ENCODE measurements at places on chromosomes 6 and 20.

- DNase-seq, result no peak
These were observed 13.8 kb upstream of the PCK1 start for GRCh38 chr20:57546956-57547649.

GRCh38 chr6:120116343-120116742, 766.8 kb upstream of the MAN1A1 start:
- DNase-seq, result no peak

GRCh38 chr6:90109141-90109540, 187.5 kb downstream of the BACH2 start:
- no peak for DNase-seq

- no peak for DNase-seq
These were observed 8.8 kb downstream of the SLC13A3 start for GRCh38 chr20:46642265-46642968.

GRCh38 chr20:52616629-52617028, 355.5 kb upstream of the TSHZ2 start:
- no peak for DNase-seq

GRCh38 chr20:14234666-14235295, 102.6 kb downstream of the FLRT3 start:
- DNase-seq, result peak; percentile 65

DNA sequence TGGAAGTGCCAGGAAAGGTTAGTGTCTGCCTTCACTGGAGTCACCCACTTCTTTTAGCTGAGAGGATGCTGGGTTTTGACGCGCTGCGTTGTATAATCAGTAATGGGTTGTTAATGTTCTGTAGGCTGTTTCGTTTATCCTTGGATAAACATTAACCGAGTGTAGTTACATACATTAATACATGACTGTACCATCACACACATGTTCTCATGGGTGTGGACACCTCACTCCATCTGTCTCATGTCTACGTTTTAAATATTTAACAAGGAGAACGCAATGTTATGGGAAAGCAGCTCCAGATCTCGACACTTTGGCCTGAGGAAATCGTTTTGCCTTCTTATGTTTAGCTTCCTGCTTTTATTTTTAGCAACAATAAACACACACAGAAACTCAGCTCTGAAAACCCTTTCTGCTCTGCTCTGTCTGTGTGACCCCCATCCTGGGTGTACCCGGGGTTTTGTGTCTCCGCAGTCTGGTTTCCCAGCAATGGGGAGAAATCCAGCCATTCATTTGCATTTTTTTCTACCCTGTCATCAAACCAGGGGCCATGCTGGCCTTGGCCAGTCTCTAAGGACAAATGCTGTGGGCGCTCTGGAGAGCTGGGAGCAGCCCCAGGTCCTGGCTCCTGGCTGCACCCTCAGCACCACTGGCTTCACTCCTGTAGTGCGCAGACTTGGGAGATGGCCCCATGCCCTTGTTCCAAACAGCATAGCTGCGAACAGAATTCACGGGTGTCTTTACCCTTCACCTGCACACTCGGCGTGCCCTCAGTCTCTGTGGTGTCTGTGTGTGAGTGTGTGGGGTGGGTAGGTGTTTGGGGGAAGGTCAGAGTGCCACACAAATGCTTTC, 110.8 kb downstream of the ERMARD start:
- no peak for DNase-seq

DNA sequence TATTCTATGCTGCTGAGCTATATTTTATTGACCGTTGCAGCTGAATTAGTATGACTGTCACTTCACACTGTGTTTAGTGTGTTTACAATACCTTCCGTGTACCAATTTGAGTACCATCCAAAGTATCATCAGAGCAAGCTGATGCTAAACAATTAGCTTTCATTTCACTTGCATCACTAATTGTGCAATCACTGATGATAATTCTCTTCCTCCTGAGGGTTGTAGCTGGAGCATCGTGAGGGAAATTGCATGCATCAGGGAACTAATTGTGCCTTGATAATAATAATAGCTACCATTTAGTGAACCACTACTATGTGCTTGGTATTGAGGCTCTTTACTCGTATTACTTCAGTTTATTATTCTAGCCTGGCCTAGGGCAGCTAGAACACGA, 384.8 kb upstream of the SOX4 start:
- DNase-seq, result no peak

DNA sequence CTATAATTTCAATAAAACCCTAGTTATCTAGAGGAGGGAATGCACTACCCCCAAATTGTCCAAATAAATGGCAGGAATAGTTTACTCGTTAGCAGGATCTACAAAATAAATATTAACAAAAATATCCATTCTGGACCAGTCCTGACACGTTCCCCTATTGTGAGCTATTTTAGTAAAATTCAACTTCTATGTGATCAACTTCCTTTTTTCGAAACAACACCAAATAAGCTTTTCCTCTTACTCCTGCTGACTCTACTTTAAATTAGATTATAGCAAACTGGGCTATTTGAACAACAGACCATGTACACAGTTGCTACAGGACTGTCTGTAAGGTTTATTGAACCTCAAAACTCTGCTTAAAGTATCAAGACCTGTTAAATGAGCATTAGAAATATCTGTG, 154.3 kb downstream of the IPCEF1 start:
- no peak for DNase-seq

- DNase-seq, result no peak
These were observed 119.5 kb downstream of the FOXC1 start for GRCh38 chr6:1729133-1729749.

DNA sequence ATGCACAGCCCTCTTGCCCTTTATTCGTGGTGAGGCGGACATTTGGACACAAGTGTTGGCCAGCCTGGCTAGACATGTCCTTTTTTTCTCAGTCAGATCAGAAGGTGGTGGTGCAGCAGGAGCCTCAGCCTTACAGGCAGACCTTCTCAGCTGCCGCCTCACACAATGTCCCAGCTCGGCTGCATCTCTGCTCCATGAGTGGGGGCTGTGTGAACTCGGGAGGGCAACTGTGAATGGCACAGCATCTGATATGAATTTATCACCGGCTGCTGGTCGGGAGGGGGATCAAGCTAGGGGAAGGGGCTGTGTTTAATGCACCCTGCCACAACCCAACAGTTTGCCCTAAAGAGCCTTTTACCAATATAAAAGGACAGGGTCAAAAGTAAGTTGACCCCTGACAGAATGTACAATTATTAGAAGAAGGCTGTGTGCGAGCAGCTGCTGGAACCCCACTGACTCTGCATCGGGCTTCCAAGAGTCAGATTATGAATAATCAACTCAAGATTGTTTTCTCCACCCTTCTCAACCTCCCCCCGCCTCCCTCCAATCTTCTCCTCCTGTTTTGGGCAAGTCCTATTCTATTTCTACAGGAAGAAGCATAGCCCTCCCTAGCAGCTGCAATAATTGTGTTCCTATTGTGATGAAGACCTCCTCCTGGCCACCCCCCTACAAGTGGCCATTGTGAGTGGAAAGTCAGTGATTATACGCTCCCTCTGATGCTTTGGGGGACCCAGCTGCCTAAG, 245.2 kb downstream of the PKHD1 start:
- DNase-seq, result no peak

DNA sequence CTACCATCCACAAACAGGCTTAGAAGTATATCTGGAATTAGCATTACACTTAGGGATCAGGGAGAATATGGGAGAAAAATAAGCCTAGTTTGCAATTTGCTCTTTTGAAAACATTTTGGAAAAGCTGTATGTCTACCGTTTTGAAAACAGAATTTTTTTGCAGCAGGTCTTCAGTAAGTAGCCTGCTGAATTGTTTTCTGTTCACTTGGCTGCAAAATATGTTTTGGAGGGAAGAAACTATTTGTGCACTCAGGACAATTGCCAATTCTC, 39.6 kb downstream of the ILRUN start:
- DNase-seq, result peak; percentile 78

GRCh38 chr6:34901930-34902329, 12.9 kb downstream of the ANKS1A start:
- peak; percentile 40 for DNase-seq

- DNase-seq, result peak; percentile 48
These were observed 55.0 kb downstream of the PDE7B start for GRCh38 chr6:135906542-135906941.

DNA sequence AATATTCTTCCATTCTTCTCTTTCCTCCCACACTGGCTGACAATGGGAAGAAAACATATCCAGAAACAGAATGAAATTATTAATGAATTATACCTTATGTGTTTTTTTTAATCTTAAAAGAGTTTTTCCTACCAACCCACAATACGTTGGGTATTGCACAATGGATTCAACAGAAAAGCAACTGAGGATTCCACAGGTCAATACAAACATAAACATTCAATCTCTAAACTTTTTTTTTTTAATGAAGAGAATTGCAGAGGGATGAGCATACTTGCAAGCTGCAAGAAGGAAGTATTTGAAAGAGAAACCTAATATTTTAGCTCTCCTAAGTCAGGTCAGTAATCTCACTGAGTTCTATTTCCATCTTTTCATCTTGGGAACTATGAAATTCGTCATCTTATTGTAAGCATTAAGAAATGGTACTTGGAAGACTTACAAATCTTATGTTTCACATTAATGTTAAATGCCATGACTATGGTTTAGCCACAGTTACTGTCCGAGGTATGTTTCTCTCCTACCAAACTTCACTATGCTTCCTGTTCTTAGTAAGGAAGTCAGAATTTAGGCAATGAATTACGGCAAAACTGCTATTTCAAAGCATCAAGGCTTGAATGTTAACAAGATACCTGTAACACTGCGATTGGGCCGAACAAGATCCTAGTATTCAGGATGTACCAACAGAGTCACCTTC, 100.8 kb downstream of the HIVEP2 start:
- DNase-seq, result peak; percentile 86

- peak; percentile 69 for DNase-seq
These were observed 577 bp downstream of the LSM14B start for GRCh38 chr20:62122654-62123449.

DNA sequence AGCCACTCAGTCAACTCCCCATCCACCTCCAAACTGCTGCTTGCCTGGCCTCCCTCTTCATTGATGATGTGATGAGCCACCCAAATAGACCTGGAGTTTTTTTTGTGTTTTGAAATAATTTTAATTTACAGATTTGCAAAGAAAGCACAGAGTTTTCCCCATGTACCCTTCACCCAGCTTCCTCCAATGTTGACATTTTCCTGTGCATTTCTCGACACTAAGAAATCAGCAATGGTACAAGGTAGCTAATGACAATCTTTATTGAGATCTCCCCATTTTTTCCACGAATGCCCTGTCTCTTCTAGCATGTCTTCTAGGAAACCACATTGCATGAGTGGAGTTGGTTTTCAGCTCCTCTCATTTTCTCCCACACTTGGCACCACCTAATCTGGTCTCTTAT, 30.1 kb downstream of the PPP1R14C start:
- no peak for DNase-seq

GRCh38 chr6:107321793-107322192, 137.6 kb downstream of the PDSS2 start:
- DNase-seq, result no peak

- no peak for DNase-seq
These were observed 36.8 kb downstream of the PREX1 start for GRCh38 chr20:48791014-48791413.

DNA sequence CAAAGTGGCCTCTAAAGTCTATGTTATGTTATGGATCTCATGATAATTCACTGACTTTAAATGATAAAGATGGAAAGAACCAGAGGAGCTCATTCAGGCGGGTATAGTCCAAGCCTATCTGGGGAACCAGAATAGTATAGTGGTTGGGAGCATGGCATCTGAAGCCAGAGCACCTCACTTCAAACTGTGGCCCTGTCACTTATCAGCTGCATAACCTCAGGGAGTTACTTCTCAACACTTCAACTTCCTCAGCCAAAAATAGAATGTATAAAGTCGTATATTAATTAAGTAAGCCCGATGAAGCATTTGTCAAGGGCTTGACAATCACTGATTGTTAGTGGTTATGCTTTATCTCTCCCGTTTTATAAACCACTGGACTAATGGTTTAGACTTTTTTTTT, 112.7 kb downstream of the RTN4IP1 start:
- DNase-seq, result no peak

GRCh38 chr20:4916971-4917881, 84.1 kb downstream of the SLC23A2 start:
- peak; percentile 44 for DNase-seq

- no peak for DNase-seq
These were observed 855.5 kb upstream of the MAP3K7 start for GRCh38 chr6:91442342-91442741.

GRCh38 chr20:50558483-50558925, 48.3 kb downstream of the PTPN1 start:
- peak; percentile 70 for DNase-seq

DNA sequence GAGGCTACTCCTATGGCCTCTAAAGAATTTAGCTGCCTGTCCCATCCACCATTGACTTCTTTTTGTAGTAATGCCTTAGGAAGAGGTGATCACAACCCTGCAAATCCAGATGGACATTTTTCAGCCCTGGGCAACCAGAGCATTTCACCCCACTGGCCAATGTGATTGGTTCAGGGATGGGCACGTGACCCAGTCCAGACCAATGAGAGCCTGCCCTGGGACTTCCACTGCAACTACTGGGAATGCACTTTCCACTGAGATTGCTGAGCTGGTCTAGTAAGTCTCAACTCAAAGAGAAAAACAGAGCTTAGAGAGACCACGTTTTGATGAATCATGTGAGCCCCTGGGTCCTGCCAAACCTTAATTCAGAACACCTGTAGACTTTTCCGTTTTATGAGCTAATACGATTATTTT, 8.9 kb upstream of the UBE2V1 start:
- DNase-seq, result no peak

- DNase-seq, result no peak
These were observed 118.9 kb upstream of the NXT1 start for GRCh38 chr20:23231561-23232218.

DNA sequence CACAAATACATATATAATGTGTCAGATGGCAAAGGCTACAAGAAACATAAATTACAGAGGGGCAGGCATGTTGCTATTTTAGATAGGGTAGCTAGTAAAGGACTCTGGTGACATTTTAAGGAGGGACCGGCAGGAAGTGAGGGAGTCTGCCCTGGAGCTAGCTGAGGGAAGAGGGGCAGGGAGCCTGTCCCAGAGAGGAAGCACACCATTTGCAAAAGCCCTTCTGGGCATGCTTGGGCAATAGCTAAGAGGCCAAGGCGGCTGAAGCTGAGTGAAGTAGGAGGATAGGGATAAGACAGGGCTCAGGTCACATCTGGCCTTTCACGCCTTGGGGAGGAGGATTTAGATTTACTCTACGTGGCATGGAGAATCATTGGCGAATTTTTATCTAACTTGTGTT, 96.2 kb downstream of the RTN4IP1 start:
- DNase-seq, result no peak

GRCh38 chr6:45803071-45803470, 212.6 kb downstream of the CLIC5 start:
- no peak for DNase-seq

- no peak for DNase-seq
These were observed 98.9 kb downstream of the IRF4 start for GRCh38 chr6:490251-491037.

Measured in adipocyte (in vitro differentiated cells).